ENCODE measurements at places on chromosomes 3 and 15.

DNA sequence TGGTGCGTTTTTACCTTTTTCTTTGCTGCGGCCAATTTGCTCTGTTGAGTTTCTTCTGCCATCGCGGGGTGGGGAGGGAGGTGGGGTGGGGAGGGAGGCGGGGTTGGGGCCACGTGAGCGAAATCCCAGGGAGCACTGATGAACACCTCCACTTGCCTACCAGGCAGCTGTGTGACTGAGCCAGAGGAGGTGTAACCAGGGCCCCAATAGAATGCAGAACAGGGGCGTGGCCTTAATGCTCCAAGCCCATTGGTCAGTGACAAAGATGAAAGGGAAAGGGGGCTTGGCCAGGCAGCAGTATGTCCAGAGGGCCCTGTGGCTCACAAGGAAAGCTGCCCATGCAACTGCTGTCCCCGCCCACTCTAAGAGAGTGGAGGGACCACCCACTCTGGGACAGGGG is 21.4 kb upstream of the OR4F6 start:
- no peak for DNase-seq

GRCh38 chr3:10489746-10490483 is 15.5 kb downstream of the ATP2B2 start:
- no peak for DNase-seq

DNA sequence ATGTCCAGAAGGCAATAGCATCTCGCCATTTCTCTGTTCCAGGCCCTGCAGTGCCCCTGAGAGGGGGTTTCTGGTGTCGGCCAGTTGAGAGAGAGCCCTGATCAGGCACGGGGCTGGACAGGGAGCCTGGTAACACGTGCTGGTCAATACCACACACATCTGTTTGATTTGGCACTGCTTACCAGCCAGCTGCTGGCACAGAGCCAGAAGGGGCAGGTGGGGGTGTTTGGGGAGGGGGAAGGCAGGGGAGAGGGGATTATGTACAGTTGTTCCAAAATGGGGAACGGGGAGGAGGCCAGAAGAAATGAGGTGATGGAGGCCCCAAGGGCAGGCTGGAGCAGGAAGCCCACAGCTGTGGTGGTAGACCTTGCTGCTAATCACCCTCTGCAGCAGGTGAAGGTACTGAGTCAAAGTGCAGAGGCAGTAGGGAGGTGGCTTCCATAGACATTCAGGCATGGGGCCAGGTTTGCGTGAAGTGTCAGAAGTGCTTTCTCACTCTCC is 153.5 kb upstream of the LPP start:
- no peak for DNase-seq

GRCh38 chr3:12658593-12659058 is 5.3 kb downstream of the RAF1 start:
- no peak for DNase-seq

GRCh38 chr3:158057666-158058065 is 48.6 kb downstream of the SHOX2 start:
- DNase-seq: no peak

DNA sequence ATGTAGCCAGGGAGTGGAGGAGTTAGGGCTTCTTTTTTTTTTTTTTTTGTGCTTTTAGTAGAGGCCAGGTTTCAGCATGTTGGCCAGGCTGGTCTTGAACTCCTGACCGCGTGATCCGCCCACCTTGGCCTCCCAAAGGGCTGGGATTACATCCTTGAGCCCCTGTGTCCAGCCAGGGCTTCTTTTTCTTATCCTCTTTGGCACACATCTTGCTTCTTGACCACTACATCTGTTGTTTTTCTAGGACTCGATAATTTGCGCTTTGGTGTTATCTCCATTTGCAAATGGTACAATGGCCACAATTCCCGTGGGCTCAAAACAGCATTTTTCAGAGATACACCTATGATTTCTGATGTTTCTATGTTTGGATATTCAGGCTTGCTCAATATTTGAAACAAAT is 4.2 kb downstream of the SKIL start:
- no peak for DNase-seq

Data from stimulated activated CD4-positive, alpha-beta T cell treated with anti-CD3 and anti-CD28 coated beads, Interleukin-12 subunit alpha, Interleukin-12 subunit beta, amount 100 ng/mL, for 48 hours (primary cell).